ENCODE measurements at places on chromosomes 4 and X.
A peak's percentile ranks its signal among the peaks of the same experiment; 100 is the strongest.

DNA sequence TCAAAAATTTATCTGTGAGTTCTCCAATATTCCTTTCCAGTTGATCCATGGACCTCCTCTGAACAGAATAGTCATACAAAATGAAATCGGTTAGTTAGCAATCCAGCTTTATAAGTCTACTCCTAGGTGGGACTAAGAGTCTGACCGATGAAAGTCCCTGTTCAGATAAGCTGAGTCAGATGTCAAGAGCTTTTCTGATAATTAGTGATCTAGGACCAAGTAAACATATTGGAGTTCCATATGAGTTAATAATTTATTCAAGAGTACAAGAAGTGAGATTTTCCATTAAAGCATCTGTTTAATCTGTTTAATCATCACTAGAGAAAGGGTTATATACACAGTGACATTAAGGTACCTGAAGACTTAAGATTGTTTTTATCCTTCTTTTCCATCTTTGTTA lies 74.7 kb downstream of the UGT8 start:
- no peak for DNase-seq

DNA sequence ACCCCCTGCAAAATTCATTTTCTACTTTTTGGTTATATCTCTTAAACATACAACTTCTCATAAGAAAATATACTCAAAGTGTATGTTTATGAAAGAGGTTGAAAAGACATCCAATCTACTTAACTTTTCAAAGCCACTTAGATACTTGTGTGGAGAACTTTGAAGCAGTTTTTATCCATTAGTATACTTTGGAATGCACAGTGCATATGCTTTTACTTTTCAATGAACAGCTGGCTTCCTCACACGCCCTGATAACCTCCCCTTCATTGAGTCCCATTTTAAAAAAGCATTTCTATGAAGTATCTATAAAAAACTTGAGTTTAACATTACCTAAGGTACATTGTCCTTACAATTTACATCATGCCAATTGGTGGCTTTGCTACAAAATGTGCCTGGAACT lies 73.8 kb downstream of the VEGFC start:
- no peak for DNase-seq

GRCh38 chr4:9781343-9782135 lies at the start of gene DRD5:
DRD5 (plus strand) TSS chr4:9781634; CDS start chr4:9782030, 396 bp downstream.
- no peak for DNase-seq

- no peak for DNase-seq
Observed at GRCh38 chr4:99008051-99008450, 12.5 kb downstream of the METAP1 start.

GRCh38 chrX:154096140-154097002 lies 1.1 kb downstream of the MECP2 start:
- DNase-seq = no peak

- peak; percentile 14 for DNase-seq
Observed at GRCh38 chr4:95085124-95085833, 327.5 kb downstream of the BMPR1B start.

DNA sequence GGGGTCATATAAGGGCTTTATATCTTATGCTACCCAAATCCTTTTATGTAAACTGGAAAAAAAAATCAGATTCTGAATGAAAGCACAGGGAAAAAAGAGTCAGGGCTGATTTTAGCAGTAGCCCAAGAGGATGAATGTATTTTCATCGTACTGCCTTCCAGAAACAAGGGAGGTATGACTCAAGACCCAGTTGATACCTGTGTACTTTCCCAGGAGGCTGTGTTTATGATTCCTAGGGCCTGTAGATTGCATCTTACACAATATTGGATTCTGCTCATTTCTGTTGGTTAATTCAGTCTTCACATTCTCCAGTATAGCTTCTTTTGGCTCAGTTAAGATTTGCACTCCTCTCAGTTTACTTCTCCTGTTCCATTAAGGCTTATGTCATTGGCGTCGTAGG lies 127.9 kb upstream of the LIMCH1 start:
- DNase-seq = no peak

GRCh38 chrX:5852941-5853340 lies 375.7 kb downstream of the NLGN4X start:
- no peak for DNase-seq

DNA sequence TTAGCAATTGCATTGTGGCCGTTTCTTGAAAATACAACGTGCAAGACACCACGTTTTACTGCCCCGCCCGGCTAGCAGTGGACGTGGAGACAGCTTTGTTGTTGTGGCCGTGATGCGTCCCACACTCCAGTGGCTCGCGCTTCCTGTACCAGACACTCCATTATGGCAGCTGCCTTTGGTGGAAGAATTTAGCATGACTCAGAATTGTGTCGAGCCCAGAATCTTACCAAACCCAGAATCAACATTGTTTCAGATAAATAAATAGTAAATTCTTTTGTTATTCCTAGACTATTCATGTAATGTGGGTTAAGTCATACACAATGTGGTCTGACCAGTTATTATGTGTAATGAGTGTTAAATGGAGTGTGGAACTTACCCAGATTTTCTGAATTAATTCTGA lies 25.3 kb upstream of the S100P start:
- DNase-seq = no peak

- DNase-seq = no peak
Observed at GRCh38 chr4:141028024-141028529, 105.2 kb downstream of the RNF150 start.

DNA sequence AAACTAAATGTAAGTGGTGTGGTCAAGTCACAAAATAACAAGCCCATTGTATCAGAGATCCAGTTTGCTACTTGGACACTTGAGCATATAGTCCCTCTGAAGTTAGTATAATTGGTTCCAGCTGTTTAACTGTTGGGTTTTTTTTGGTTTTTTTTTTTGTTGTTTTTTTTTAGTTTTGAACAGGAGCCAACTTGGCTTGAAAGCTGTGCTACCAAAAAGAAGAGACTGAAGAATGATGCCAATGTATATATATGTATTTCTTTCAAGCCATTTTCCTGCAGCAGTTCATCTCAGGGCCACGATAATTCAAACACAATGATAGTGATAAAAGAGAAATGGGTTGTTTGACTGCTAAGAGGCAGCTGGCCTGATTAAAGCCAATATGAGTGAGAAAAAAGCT lies 138.3 kb downstream of the PCDH18 start:
- no peak for DNase-seq

DNA sequence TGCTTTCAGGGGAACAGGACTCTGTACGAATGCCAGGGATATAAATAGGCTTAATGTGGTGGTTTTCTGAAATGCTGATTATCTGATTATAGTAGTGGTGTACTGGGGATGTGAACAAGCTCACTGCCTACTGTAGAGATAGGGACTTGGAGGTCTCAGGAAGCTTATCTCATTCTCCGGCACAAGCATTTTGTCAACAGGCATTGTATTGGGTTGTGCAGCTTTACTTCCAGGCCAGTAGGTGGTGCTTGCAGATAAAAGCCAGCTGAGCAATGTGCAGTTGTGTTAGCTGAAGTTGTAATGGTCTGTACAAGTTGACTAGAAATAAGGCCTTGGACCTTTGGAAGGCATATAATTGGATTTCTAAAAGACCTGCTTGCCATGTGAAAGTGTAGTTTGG lies 49.5 kb upstream of the TMLHE start:
- no peak for DNase-seq

DNA sequence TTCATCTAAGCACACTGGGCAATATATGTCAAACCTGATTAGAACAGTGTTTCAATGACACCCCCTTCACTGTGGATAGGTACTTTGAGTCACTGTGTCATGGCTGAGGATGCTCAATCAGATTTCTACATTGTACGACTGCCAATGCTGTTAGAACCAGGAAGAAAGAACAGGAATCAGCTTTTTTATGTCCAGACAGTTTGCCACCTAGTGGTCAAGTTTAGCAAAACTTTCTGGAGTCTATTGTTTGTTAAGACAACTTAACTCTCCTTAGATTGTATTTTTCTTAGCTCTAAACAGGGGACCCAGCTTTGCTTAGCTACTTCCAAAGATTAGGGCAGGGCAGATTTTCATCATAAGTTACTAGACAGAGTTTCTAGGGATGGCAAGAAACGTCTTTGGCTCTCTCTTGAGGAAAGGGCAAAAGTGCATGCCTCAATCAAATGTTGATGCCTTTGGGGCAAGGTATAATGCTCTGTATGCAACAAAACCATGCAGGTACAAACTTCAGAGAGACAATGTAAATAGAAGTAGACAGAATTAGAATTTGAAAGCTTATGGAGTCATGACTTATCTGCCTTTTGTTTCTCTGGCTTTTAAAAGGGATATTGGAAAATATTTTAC lies 40.5 kb upstream of the BMP3 start:
- peak; percentile 62 for DNase-seq

GRCh38 chr4:87309625-87310024 lies 13.1 kb downstream of the HSD17B13 start:
- no peak for DNase-seq

DNA sequence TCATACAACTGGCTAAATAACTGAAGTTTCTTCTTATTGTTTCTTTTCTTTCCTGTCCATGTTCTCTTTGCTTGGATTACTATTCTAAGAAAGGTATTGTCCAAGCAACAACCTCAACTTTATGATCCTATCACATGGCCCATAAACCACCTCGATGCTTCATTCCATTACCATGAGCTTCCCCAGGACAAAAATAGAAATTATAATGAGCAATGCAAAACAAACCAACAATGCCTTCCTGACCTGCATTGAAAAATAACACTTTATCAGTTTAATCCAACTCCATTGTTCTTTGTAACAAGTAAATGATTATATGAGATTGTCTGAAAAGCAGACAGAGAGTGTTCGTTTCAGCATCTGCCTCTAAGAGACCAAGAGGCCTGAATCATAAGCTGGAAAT lies 148.8 kb downstream of the HS6ST2 start:
- DNase-seq = no peak

GRCh38 chr4:38162240-38162784 lies 202.1 kb downstream of the PTTG2 start:
- no peak for DNase-seq

- no peak for DNase-seq
Observed at GRCh38 chr4:172871381-172871780, 297.2 kb upstream of the GALNT7 start.

GRCh38 chr4:182521011-182521410 lies 277.8 kb downstream of the TENM3 start:
- no peak for DNase-seq

- DNase-seq = no peak
Observed at GRCh38 chrX:9595174-9595573, 130.3 kb downstream of the TBL1X start.

DNA sequence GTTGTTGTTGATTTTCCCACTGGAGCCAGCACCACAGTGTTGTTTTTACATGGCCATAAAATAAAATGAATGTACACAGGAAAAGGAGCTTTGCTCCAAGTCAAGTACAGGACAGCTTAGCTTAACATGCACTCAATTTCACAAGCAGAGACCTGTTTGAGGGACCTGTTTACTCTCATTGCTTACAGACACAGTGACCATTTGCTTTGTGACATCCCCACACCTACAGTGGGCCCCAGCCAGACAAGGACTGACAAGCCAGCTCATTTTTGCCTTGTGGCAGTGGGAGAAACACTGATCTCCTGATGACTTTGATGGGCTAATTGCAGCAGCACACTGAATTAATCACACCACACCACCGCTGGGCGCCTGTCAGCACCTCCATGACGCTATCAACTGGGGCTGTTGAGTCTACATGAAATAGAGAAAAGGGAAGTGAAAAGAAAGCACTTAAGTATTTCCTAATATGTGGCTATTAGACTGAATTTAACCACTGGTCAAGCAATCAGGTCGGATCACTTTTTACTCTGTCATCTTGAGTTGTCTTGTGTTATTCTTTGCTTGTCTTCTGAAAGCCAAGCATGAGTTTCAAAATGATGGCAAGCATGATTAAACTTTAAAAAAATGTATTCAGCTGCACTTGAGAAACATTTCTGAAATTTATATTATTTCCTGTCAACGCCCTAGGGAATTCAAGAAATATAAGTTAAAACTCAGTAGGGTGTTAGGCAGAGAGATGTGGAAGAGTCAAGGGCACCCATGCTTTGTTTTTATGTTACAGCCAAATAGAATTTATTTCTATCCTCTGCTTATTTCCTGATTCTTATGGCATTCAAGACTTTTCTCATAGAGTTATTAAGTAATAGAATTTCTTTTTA lies 557.7 kb downstream of the RAB28 start:
- DNase-seq = no peak

- no peak for DNase-seq
Observed at GRCh38 chr4:845836-846251, 19.9 kb upstream of the CPLX1 start.

GRCh38 chr4:154343651-154344050 lies 147.9 kb downstream of the DCHS2 start:
- no peak for DNase-seq

DNA sequence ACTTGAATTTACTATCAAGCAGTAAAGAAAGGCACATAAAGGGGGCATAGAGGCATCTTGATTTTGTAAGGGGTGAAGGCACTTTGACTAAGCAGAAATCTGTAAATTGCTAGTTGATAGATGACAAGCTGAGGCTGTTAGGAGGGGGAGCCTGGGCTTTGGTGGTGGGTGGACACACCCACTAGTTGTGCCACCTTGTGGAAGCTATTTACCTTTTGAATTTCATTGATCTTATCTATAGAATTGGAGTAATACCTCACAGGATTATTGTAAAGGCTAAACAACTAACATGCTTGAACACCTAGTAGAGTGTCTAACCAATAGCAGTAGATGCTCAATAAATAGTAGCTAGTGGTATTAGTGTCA lies 142.8 kb upstream of the KCNIP4 start:
- DNase-seq = no peak

- DNase-seq = no peak
Observed at GRCh38 chr4:99855678-99856077, 38.5 kb downstream of the LAMTOR3 start.

GRCh38 chrX:46279214-46279924 lies 265.9 kb downstream of the ZNF674 start:
- no peak for DNase-seq

- no peak for DNase-seq
Observed at GRCh38 chr4:105808030-105808749, 87.1 kb upstream of the NPNT start.

GRCh38 chr4:54540931-54541330 lies 116.8 kb upstream of the KIT start:
- no peak for DNase-seq

DNA sequence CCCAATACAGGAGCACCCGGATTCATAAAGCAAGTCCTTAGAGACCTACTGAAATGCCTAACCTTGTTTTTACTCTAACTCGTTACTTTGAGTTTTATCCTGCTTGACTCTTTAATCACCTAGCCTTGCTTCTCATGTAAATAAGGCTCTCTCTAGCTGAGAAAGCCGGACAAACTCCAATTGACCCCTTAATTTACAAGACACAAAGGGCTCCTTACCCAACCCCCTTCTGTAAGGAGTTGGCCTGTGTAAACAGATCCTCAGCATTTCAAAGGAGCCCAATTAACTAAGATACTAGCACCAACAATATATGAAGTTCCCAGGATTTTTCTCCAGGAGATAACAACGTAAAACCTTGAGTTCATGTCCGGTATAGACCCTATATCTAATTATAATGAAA lies 61.7 kb downstream of the CT47B1 start:
- DNase-seq = no peak

Measured in Jurkat, Clone E6-1 (cell line).